NCI-H748 treated with DMSO at 0.1 percent for 48 hours (cell line): ENCODE measurements at places on chromosomes 1 and 21.

DNA sequence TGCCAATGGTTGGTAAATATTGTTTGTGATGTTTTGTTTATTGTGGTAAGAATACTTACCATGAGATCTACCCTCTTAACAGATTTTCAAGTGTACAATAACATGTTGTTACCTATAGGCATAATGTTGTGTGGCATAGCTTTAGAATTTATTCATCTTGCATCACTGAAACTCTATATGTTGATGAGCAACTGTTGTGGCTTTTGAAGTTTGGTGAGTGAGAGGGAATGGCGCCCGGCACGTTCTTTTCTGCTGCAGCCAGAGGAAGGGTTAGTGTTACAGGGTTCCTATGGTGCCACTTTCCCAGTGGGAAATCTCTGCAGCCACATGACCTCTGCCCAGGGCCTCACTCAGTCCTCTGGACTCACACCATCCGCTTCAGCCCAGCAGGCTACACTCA lies 342.5 kb upstream of the ADGRL2 start:
- DNase-seq = no peak

DNA sequence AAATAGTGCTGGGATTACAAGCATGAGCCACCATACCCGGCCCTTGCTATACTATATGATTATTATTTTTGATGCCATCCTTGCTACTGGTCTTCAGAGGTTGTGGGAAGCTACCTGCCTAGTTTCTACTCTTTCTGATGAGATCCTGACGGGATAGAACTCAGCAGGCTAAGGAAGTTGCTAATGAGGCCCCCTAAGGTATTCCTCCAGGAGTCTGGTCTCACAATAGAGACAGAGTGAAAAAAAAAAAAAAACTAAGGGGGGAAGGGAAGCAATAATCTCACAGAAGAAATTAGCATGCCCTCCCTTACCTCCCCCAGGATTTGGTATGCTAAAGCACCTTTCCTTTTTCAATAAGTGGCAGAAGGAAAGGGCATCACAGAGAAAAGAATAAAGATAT lies 17.6 kb downstream of the INTS3 start:
- DNase-seq = no peak

DNA sequence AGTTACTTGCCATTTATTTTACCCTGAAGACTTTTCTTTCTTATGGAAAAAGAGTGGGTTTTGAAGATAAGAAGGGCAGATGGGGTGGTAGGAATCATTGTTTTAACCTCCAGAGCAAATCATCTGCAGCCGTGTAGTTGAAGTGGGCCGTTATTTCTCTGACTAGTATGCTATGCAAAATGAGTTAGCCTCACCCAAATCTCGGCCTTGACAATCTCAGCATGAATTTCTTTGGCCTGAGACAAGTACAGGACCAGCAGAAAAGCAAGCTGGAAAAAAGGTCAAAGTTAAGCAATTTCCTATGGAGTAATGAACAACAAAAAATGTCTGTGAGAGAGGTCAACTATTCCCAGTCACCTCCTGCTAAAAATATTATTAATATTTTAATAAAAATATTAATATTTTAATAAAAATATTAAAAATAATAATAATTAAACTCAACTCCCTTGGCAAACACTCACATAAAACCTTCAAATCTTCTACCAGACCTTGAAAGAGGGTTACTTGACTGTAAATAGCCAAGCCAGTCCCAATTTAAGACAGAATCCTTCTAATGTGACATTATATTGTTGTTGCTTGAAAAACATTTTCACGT lies 6.8 kb upstream of the TEKT2 start:
- no peak for DNase-seq

- DNase-seq = no peak
Observed at GRCh38 chr1:166182281-166182680, 15.5 kb upstream of the FAM78B start.

- no peak for DNase-seq
Observed at GRCh38 chr1:46011121-46011695, 121.2 kb downstream of the PIK3R3 start.

GRCh38 chr21:38691631-38692030 lies 114.1 kb upstream of the ETS2 start:
- DNase-seq = no peak
